ENCODE measurements at places on chromosomes 7 and 10.

GRCh38 chr10:56449770-56450169 lies 88.7 kb upstream of the ZWINT start:
- DNase-seq, result peak; percentile 29

- no peak for DNase-seq
These were observed 6.8 kb upstream of the ASB15 start for GRCh38 chr7:123594813-123595241.

- no peak for DNase-seq
These were observed 342.0 kb upstream of the ANKRD30A start for GRCh38 chr10:36783400-36783799.

GRCh38 chr7:148505645-148506375 lies 84.8 kb upstream of the C7orf33 start:
- no peak for DNase-seq

DNA sequence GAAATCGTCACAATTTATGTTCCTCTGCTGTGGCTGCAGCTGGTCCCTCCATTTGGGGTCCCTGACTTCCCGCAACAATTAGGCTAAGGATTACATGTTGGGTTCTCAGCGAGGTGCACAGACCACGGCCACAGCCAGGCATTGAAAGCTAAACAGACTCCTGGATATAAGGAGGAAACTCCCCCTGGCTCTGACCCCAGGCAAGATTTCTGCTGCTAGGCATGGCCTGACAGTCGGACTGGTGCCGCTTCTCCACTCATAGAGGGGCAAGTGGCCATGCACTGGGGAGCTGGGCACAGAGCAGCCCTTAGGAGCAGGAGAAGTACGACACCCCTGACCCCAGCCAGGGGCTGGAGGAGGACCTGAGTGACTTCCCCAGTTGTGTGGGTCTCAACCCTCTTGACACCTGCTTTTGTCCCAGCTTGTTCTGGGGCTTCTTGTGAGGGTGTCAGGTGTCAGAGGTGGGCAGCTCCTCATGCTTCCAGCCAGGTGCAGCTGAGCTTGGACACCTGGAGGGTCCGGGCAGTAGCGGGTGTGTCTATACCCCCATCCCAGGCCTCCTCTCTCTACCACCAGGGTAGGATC lies 38.3 kb downstream of the TSPAN15 start:
- no peak for DNase-seq

GRCh38 chr10:71063401-71063800 lies 149.0 kb upstream of the UNC5B start:
- DNase-seq, result no peak

DNA sequence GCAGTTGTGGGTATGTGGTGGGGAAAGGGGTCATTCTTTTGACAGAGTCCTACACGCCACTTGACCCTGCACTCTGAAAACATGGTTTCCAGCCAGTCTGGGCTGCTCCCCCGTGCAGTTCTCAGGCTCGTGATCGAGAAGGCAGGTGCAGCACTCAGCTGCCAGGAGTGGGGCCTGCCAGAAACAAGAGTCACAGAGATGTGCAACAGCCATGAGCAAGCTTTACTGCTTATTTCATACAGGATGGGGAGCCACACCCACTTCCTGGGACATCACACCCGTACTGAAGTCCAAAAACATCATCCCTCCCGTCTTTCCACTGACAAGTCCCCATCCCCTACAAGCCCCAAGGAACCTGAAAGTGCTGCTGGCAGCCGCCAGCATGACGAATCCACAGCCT lies 9.3 kb downstream of the ATG9B start:
- DNase-seq, result peak; percentile 36

DNA sequence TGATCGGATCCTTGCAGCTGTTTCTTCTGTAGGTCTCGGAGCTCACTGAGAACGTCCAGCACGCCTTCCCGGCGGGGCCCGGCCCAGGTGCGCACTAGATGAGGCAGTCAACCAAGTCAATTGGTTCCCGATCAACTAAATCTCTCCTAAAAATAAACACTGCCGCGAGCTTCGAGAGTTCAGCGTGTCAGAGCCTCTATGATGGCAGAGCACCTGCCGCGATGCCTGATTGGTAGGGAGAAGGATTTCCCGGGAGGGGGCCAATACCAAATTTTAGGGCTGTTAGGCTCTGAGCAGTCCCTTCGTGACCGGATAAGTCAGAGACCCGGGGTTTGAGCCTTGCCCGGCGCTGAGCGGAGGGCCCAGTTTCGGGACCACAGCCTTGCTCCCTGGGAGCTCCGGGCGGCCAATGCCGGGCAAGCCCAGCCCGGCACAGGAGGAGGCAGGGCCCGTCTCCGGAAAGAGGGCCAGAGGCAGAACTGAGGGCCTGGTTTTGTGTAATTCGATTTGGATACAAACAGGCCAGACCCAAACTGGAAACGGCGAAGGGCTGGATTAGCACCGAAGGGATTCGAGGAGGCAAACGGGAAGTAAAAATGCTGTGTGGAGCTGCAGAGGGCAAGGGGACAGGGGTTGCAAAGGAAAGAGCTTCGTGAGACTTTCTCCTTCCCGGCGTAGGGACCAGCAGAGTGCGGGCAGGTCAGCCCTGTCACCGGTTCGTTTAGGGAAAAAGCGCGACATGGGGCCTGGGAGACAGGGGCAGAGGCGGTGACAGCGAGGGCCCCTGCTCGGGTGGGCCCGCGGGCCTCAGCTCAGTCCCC lies 569 bp downstream of the SLC26A5 start:
- no peak for DNase-seq

DNA sequence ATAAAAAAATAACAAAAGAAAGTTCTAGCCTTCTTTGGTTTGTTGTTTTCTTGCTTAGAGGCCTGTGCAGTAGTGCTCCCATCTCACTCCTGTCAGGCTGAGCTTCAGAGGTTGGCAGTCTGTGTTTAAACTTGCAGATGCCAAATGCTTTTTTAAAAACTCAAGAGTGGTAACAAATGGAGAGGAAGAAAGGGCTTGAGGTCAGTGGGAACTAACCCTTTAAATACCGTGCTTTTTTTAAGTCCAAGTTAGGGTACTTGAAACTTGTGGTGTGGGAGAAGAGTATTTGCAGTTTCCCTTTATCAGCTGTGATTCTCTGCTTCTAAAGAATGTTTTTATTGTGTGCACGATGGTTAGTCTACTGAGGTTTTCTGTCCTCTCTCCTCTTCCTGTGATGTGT lies 29.4 kb downstream of the ZRANB1 start:
- no peak for DNase-seq

Measured in NAMALWA (cell line).